Lower lobe of right lung (tissue), 2 donors: ENCODE measurements at places on chromosomes 3 and 15. TPM values are rescaled to one million over a fixed set of nuclear protein-coding genes. Genes with fewer than 3 reads are reported as not detected.

GRCh38 chr15:67198157-67198754, 56.2 kb downstream of the AAGAB start:
- peaks cover 30% of the 10 kb centered on the region for H3K36me3 ChIP-seq
- DNase-seq = no peak

Gene HCLS1
- total RNA-seq = 93.6 TPM

GRCh38 chr3:15453991-15454625, 26.7 kb downstream of the EAF1 start:
- no peaks in the 10 kb centered on the region for H3K27me3 ChIP-seq
- H3K4me1 ChIP-seq = no peaks in the 10 kb centered on the region
- H3K4me3 ChIP-seq = no peak overlapping the region

DNA sequence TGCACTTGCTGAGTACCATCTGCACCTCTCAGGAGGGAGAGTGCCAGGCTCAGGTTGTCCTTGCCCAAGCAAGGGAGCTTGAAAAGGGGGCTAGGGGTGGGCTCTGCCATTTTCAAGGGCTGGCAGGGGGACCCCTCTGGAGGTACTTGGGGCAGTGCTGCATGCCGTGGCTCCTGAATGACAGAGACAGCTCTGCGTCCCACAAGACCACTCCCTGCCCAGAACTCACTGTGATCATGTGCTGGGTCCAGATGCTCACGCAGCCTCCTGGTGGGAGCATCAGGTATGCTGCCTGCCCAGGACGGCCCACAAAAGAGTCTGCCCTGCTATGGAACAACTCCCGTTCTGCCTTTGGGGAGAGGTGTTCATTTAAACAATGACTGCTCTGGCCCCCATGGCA, 165.2 kb downstream of the GOLGA6L4 start:
- no peaks in the 10 kb centered on the region for H3K36me3 ChIP-seq
- no peaks in the 10 kb centered on the region for H3K4me1 ChIP-seq
- no peak for DNase-seq
- no peaks in the 10 kb centered on the region for H3K27me3 ChIP-seq
- H3K27ac ChIP-seq = no peak overlapping the region

Gene MEGF11
- not detected for total RNA-seq

Gene SLC12A1
- not detected for total RNA-seq

Gene SERPINI2
- 2.3 TPM for total RNA-seq

Gene MORC1
- not detected for total RNA-seq

Gene ADGRG7
- total RNA-seq = not detected

GRCh38 chr3:52293491-52294319, 6.1 kb downstream of the GLYCTK start:
- H3K27ac ChIP-seq = no peak overlapping the region
- peaks cover 11% of the 10 kb centered on the region for H3K4me1 ChIP-seq
- peak; percentile 16 for DNase-seq
- H3K4me3 ChIP-seq = no peak overlapping the region
- H3K27me3 ChIP-seq = no peaks in the 10 kb centered on the region

- peaks cover 4% of the 10 kb centered on the region for H3K36me3 ChIP-seq
- no peaks in the 10 kb centered on the region for H3K4me1 ChIP-seq
- H3K4me3 ChIP-seq = no peak overlapping the region
- no peak for DNase-seq
- H3K27me3 ChIP-seq = no peaks in the 10 kb centered on the region
- no peak overlapping the region for H3K27ac ChIP-seq
Observed at GRCh38 chr3:134018850-134019249, 10.9 kb downstream of the SLCO2A1 start.

DNA sequence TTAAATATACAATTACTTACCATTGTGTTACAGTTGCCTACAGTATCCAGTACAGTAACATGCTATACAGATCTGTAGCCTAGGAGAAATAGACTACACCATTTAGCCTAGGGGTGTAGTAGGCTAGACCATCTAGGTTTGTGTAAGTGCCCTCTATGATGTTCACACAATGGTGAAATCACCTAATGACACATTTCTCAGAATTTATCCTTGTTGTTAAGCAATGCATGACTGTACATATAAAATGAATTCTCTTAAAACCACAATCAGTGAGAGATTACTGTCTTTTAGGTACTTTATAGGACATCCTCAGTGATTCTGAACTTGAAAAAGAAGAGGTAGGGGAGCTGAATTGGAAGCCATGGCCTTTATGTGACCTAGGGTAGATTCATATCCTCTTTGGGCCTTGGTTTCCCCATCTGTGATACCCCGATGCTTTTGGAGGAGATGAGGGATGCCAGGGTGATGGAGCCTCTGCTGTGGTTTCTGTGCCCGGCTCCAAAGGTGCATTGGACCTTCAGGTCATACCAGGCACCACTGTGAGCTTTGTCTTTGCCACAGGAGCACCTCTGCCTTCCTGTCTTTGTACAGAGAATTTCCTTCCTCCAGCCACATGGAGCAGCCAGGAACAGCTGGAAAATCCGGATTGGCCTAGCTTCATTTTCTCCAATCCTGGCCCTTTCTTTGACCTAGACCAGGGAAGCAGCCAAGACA, 51.9 kb upstream of the FLNB start:
- H3K4me3 ChIP-seq = no peak overlapping the region
- H3K27me3 ChIP-seq = no peaks in the 10 kb centered on the region
- no peak overlapping the region for H3K27ac ChIP-seq

- no peaks in the 10 kb centered on the region for H3K4me1 ChIP-seq
- no peak overlapping the region for H3K4me3 ChIP-seq
- H3K27me3 ChIP-seq = no peaks in the 10 kb centered on the region
- DNase-seq = no peak
Observed at GRCh38 chr3:117145677-117146076, 436.1 kb downstream of the TUSC7 start.

DNA sequence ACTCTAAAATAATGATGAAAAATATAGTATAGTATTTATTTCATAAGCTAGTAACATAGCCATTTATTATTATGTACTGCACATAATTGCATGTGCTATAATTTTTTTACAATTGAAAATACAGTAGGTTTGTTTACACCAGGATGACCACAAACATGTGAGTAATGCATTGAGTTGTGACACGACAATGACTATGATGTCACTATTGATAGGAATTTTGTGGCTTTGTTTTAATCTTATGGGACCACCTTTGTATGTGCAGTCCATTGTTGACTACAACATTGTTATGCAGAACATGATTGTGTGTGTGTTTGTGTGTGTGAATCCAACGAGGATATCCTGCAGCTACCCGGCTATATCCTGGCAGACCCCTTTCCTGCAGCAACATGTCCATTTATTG, 372.2 kb upstream of the MCTP2 start:
- no peaks in the 10 kb centered on the region for H3K36me3 ChIP-seq
- H3K27ac ChIP-seq = no peak overlapping the region
- H3K27me3 ChIP-seq = no peaks in the 10 kb centered on the region
- no peak for DNase-seq

DNA sequence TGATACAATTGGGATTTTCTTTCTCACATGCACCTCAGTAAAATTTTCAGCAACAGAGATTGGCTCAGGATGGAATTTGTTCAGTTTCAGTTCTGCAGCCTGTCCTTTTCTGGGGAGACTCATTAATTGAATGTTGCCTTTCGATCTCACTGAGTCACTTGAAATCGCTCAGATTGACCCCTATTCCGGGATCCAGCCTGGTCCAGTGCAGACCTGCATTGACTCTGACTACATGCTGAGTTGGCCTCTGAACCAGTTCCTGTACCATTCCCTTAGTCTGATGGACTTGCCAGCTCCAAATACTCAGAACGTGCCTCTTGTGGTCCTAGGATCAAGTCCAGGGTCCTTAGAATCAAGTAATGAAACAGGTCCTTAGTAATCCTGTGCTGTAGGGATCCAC, 9.4 kb downstream of the IGF1R start:
- H3K36me3 ChIP-seq = no peaks in the 10 kb centered on the region
- H3K27me3 ChIP-seq = no peaks in the 10 kb centered on the region
- H3K4me3 ChIP-seq = no peak overlapping the region
- no peak for DNase-seq
- H3K27ac ChIP-seq = no peak overlapping the region

Gene NRROS
- total RNA-seq = 20.7 TPM

Gene CORO2B
- total RNA-seq = 6.8 TPM

GRCh38 chr15:48244921-48245320, 38.8 kb downstream of the SLC12A1 start:
- H3K27me3 ChIP-seq = no peaks in the 10 kb centered on the region
- DNase-seq = no peak
- H3K4me1 ChIP-seq = no peaks in the 10 kb centered on the region
- no peak overlapping the region for H3K27ac ChIP-seq
- H3K4me3 ChIP-seq = no peak overlapping the region
- no peaks in the 10 kb centered on the region for H3K36me3 ChIP-seq

Gene TMEM62
- total RNA-seq = 26.2 TPM

DNA sequence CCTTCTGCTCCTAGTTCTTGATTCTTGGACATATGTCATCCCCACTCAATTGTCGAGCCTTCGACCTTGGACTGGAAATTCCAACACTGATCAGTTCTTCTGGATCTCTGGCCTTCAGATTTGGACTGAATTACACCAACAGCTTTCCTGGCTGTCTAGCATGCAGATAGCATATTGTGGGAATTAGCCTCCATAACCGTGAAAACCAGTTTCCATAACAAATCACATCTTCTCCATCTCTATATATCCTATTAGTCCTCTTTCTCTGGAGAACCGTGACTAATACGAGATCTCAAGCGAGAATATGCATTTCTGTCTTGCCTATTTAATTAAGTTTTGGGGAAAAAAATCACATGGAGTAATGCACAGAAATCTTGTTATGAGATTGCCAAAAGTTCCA, 8.8 kb upstream of the BCHE start:
- no peaks in the 10 kb centered on the region for H3K4me1 ChIP-seq
- no peaks in the 10 kb centered on the region for H3K36me3 ChIP-seq
- H3K27me3 ChIP-seq = no peaks in the 10 kb centered on the region

DNA sequence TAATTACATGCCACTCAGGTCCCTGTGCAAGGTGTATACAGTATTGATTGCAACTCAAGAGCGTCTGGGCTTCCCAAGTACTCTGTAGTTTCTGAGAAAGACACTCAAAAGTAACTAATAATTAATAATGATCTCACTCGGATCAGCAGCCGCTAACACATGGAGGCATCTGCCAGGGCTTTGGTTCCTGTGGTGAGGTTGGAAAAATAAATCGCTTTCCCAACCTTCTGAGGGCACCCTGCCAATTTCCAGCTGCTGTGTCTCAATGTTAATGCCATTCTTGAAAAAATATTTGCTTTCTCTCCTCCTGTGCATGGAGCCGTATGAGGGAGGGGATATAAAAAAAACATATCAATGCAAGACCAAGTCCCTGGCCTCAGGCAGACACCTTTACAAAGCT, 116.5 kb upstream of the SLC2A2 start:
- peaks cover 13% of the 10 kb centered on the region for H3K36me3 ChIP-seq
- peaks cover 3% of the 10 kb centered on the region for H3K4me1 ChIP-seq
- no peak overlapping the region for H3K4me3 ChIP-seq
- H3K27me3 ChIP-seq = no peaks in the 10 kb centered on the region
- no peak for DNase-seq
- no peak overlapping the region for H3K27ac ChIP-seq

Gene HYAL1
- total RNA-seq = 58.2 TPM

DNA sequence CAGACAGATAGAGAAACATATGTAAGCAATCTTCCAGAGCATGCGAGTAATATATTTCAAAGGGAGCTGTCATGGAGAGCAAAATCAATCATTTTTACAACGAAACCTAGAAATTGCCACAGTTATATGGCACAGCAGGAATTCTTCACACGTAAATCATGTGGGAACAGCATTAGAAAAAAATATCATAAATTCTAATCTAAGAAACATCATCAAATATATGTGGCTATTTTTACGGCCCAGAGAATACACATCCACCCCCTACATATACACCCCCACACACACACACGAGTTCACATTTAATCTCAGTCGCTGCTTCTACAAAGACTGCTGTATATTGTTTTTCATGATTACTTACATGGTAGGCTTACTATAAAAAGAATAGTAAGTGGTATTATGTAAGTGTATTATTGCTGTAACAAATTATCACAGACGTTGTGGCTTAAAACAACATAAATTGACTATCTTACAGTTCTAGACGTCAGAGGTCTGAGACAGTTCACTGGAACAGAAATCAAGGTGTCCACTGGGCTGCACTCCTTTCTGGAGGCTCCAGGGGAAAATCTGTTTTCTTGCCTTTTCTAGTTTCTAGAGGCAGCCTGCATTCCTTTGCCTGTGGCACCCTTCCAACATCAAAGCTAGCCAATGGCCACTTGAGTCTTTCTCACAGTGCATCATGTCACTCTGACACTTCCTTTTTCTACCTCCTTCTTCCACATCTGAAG, 363.3 kb downstream of the ULK4 start:
- H3K4me1 ChIP-seq = no peaks in the 10 kb centered on the region
- H3K27me3 ChIP-seq = no peaks in the 10 kb centered on the region
- H3K4me3 ChIP-seq = no peak overlapping the region
- no peaks in the 10 kb centered on the region for H3K36me3 ChIP-seq
- no peak for DNase-seq

Gene GABRR3
- total RNA-seq = not detected

DNA sequence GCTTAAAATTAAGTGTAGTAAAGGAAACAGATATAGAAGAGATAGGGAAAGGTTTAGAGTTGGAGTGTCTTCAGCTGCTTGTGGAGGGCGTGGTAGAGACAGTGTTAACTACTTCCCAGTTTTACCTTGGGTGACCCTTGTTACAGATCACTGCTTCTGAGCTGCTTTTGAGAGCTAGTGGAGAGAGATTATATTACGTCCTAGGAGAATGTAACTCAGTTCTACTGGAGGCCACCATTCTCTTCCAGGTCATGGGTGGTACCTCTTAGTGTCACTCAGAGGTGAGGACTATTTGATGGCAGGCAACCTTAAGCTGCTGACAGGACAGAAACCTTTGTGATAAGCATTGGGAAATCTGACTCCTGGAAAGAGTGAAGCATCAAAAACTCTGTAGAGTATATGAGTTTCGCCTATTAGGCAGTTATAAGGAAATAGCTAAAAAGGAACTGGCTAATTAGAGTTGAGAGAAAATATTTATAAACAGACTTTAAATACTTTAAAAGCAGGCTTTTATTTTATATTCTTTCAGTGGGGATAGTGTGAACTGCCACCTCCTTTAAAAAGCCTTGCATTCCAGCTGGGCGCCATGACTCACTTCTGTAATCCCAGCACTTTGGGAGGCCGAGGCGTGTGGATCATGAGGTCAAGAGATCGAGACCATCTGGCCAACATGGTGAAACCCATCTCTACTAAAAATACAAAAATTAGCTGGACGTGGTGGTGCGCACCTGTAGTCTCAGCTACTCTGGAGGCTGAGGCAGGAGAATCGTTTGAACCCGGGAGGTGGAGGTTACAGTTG, 106.5 kb downstream of the ZNF609 start:
- H3K27ac ChIP-seq = no peak overlapping the region
- H3K4me1 ChIP-seq = peaks cover 22% of the 10 kb centered on the region
- H3K27me3 ChIP-seq = no peaks in the 10 kb centered on the region
- no peaks in the 10 kb centered on the region for H3K36me3 ChIP-seq
- H3K4me3 ChIP-seq = no peak overlapping the region
- DNase-seq = no peak

DNA sequence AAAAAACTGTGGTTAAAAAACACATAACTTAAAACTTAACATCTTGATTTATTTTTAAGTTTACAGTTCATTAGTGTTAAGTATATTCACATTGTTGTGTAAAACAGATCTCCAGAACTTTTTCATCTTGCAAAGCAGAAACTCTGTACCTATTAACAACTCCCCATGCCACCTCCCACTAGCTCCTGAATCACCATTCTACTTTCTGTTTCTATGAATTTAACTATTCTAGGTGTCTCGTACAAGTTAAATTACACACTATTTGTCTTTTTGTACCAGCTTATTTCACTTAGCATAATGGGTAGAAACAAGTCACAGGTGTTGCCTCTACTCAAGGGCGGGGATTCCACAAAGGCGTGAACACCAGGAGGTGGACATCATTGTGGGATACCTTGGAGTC, 43.2 kb downstream of the CRTC3 start:
- H3K4me3 ChIP-seq = no peak overlapping the region
- H3K27me3 ChIP-seq = no peaks in the 10 kb centered on the region
- no peak overlapping the region for H3K27ac ChIP-seq
- H3K4me1 ChIP-seq = peaks cover 39% of the 10 kb centered on the region
